ENCODE measurements at places on chromosomes 3 and 15. TPM values are rescaled to one million over a fixed set of nuclear protein-coding genes. Genes with fewer than 3 reads are reported as not detected.

The GOLGA6L7 gene
- not detected for total RNA-seq

The ARL6IP5 gene
- total RNA-seq = 215 TPM

The CPLX3 gene
- total RNA-seq = 0.27 TPM

GRCh38 chr15:55742498-55742926 lies 440 bp downstream of the PRTG start:
- DNase-seq = no peak

DNA sequence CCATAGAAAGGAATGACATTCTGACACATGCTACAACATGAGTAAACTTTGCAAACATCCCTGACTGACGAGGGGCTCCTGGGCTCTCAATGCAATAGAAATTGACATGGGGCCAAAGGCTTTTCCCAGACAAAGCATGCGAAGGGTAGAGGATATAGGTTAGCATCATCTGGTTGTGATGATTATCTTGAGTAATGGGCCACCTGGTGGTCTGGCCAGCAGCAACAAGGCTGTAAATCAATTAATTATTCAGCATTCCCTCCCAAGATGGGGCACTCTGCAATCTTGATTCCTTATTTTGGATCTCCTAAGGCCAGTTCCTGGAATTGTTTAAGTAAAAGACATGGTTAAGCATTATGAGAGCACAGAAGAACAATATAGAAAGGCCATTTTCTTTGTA lies 99.2 kb downstream of the AGBL1 start:
- DNase-seq = no peak

DNA sequence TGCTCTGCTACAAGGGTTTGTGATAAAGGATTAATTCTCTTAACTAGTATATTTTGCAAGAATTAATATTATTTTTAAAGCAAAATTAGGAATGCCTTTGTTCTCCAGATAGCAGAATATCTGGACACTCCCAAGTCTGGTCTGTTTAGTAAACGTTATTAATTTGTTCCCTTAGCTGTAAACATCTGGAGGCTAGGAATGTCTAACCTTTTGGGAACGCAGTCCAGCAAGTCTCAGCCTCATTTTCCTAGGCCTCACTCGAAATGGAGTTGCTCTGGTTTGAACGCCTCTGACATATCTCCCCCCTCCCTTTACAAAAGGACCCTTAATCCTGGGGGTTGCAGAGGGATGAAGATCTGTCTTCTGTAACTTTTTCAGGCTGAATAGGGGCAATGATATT lies 59.3 kb upstream of the WNT7A start:
- DNase-seq = no peak

All from naive thymus-derived CD4-positive, alpha-beta T cell (primary cell).